T1000 (cell line): ENCODE measurements at places on chromosomes 16 and 17.

DNA sequence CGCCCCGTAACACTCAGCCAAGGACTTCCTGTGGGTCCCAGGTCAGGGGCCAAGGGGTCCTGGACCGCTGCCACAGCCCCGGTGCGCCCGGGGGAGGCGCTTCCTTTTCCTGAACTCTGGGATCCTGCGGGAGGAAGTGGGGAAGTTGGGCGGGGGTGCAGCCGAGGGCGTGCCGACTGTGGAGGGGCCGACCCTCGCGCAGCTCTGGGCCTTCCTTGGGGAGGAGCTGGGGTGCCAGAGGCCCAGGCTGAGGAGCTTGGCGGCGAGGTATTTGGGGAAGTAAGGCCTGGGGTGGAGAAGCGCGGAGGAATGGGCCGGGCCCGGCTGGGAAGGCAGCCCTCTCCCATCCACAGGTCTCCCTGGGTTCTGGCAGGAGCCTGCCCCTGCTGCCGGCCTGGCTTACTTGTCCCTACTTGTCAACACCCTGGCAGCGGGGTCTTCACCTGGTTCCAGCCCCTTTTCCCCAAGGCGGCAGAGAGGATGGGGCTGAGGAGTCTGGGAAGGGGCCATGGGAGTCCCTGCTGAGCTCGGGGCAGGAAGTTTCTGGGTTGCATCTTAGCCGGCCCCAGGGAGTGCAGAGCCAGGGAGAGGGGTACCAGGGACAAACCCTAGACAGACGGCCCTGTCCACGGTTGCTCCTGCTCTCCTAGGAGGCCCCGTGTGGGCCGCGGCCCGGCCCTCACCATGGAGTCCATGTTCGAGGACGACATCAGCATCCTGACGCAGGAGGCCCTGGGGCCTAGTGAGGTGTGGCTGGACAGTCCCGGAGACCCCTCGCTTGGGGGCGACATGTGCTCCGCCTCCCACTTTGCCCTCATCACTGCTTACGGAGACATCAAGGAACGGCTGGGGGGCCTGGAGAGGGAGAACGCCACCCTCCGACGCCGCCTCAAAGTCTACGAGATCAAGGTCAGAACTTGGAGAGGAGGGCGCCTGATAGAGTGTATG is 1.7 kb downstream of the TBKBP1 start:
- DNase-seq: no peak

DNA sequence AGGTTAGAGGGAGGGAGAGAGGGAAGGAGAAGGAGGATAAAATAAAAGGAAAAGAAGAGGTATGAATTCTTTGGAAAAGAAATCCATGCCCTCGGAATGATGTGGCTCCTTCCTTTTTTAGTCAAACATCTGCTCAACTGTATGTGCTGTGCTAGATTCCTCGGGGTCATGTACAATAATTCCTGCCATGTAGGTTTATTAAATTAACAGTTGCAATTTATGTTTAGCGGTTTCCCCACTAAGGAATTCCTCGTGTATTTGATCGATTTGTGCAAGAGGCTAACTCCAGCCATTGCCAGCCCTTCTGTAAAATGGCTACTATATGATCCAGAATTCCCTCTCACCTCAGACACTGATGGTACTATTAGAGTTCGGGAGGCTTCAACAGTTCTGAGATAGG is 83.0 kb upstream of the TBX2 start:
- DNase-seq: no peak

DNA sequence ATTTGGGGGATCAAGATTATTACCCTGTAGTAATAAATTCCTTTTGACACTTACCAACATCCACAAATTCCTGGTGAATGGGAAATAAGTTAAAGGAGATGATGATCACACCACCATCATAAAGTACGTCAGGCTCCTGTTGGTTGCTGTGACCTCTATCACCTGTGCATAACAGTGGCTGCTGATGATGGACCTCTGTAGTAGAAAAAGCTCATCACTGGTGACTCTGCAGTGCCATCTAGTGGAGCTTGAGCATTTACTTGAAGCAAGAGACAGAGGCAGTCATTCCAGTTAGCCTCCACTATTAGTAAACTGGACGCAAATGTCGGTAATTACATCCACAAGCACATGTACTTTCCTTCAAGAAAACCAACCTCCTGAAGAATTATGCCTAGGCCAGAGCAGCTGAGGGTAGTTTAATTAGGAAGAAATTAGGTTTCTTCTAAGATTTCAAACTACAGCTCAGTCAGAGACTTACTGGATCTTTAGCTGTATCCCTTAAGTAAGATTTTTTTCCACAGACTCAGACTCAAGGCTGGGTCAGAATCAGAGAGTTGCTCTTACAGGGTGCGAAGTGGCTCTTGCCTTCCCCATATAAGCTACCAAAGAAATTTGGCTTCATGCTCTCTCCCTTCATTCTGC is 39.3 kb downstream of the CYB561 start:
- peak; percentile 85 for DNase-seq

DNA sequence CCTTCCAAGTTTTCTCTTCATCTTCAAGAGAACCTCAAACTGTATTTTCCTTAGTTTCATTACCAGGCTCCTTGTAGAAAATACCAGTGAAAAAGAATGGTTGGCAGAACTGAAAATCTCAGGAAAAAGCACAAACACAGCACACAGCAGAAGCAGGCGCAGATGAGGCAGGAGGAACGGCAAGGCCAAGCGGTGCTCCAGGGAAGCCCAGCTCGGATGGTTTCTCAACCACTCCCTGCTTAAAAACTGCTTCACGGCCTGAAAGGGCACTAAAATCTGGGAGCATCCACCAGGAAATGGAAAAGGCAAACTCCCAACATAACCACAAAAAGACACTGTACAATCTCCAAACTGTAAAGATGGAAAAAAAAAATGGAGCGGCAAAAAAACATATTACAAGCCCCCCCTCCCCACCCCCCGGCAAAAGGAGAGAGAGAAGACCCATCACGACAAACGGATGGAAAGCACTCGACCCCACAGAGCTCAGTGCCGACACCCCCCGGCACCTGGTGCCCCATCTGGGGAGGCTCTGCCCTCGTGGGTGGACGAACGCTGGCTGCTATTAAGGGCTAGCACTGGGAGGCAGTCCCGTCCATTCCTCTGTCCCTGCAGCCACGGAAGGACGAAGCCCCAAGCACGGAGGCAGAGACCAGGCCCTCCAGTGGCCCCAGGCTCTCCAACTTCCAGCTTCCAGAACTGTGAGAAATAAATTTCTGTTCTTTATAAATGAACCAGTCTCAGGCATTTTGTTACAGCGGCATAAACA is 127.5 kb downstream of the ZNF778 start:
- no peak for DNase-seq

DNA sequence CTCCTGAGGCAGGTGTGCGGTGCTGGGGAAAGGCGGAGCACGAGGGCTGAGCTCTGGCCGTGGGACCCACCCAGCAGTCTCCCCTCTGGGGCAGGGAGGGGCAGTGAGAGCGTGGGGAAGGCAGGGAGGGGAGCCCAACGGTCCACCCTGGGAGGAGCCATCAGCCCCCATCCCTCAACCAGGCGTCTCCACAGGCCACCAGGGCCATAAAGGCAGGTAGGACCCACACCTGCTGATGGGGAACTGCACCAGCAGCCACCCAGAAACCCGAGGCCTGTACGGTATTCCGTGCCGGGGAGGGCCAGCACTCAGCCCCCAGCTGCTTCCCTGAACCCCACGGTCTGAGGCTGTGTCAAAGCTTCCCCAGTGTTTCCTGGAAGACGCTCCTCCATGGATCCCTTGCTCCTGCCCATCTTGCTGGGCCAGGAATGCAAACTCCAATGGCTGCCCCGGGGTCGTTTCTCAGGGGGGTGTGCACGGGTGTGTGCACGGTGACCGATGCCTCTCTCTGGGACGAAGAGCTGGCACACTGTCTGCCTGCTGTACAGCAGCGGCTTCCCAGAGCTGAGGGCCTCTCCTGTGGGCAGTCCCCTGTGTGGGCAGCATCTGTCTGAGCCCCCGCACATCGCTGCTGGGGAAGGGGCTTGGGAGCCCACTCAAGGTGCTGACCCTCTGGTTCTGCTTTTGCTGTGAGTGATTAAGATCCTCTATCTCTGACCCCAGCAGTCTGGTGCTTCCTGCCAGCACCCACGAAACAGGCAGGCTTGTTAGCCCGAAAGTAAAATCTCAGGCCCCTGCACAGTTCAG is 17.2 kb upstream of the METRNL start:
- no peak for DNase-seq
